ENCODE measurements at places on chromosomes 2 and 18.

- DNase-seq: no peak
These were observed 30.7 kb upstream of the CD302 start for GRCh38 chr2:159828738-159829137.

DNA sequence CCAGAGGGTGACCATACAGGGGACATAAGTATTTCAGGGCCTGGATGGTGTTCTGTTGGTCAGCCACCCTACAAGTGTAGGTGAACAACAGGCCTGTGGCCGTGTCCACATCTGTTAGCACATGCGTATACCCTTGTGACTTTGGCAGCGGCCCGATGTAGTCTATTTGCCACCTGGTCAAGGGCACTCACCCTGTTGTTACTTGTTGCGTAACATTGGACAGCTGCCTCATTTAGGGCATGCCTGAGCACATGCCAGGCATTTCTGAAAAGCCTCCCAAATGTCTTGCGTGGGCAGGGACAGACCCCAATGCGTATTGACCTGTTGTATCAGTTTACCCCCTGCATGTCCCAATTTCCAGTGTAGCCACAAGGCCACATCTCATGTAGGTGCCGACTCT is 235.0 kb downstream of the MBD5 start:
- no peak for DNase-seq

DNA sequence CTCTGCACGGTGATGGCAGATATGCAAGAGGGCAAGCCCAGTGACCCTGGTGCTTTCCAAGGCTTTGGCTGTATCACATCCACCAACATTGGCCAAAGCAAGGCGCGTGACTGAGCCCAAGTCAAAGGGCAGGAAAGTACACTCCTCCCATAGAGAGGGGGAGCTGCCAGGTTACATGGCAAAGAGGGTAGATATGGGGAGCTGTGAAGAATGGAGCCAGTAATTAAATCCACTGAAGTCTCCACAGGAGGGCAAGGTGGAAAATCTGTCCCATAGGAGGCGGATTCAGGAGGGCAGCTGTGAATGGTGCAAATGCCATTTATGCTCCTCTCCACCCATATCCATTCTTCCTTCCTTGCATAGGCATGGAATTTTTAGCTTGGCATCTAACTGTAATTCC is 44.6 kb upstream of the THOC1 start:
- no peak for DNase-seq

DNA sequence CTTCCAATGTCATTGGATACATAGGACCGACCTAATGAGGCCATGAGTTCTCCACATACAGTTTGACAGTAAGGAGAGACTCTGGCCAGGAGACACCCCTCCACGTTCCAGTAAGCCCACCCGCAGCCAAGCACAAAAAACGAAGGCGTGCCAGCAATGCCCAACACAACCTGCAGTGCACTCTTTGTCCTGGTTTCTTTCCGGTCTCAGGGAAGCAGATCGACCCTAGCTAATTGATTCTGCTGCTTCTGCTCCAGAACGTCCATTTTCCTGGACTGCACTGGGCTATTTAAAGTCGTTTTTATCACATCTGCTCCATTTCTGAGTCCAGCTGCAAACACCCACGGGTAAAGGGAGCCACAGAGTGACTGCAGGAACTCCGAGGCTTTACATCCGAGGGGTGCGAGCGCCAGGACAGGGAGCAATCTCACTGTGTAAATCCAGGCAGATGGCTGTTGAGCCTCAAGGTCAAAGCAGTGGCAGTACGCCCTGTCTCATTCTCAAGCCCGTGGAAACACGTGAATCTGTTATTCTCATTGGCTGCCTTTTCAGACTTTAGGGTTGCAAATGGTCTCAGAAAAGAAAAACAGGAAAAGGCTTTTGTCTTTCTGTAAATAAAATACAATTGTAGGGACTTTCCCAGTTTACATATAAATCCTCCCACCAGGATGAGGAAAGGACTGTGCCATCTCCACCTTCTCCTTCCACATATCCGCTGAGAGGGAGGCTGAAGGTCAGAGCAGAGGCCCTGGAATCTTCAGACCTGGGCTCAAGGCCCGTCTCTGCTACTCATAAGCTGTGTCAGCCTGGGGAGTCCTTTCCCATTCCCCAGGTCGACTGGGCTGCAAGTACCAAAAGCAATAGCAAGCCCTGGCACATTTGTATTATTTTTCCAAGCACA is 40.7 kb downstream of the TMEM163 start:
- no peak for DNase-seq

DNA sequence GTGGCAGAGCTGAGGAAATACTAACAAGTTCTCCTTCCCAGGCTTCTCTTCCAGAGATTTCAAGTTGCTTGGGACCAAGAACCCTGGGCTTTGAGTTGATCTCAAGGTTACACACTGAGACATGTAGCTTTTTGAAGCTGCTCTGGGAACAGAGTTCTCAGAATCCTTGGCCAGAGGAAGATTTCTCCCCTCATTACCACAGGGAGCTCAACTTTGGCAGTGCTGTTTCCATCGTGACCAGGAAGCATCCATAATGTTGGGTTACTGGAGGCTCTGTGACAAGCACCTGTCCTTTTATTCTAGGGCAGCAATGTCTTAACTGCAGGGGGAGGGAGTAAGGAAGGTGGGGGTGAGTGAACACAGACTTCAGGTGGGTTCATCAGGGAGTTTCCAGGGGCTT is 41.5 kb upstream of the CHRNA1 start:
- no peak for DNase-seq

DNA sequence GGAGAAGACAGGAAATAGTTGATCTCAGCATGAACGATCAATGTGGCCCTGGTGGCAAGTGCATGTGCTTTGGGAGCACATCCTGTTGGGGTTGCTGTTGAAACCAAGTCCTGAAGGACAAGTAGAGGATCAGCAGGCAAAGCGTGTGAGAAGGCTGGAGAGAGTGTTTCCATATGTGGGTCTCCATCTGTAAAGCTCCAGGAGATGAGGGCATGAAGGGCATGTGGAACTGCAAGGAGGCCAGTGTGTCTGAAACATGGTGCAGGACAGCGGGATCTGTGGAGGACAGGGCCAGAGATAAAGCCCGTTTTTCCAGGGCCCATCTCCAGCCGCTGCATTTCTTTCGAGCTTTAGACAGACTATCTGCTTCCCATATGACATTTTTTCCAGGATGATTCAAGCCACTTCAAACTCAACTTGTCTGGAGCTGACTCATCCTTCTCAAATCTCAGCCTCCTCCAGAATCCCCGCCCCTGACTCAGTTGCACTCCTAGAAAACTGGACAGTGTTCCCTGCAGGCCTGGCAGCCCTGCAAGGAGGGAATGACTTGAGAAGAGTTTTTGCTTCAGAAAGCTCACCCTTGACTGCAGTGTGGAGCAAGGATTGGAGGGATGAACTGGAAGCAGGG is 226.1 kb downstream of the VAPA start:
- DNase-seq: no peak

GRCh38 chr2:98807221-98807620 is 76.3 kb upstream of the MGAT4A start:
- DNase-seq: peak; percentile 12

DNA sequence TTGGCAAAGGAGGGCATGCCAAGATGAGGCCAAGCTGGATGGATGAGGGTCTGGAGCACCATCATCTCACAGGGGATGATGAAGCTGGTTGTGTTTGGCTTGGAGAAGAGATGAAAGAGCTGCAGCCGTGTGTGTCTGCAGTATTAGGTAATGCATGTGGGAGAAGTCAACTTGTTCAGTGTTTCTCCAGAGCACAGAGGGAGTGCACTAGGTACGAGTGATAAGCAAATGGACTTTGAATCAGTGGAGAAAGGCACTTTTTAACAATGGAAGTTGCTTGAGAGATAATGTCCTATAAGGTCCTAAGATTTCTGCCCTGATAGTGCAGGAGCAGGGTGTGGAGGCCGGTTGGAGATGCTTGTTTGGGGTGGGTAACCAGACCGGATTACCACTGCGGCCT is 36.0 kb downstream of the SLC14A2 start:
- DNase-seq: no peak

- DNase-seq: no peak
These were observed 10.0 kb downstream of the WIPF1 start for GRCh38 chr2:174587579-174587978.

DNA sequence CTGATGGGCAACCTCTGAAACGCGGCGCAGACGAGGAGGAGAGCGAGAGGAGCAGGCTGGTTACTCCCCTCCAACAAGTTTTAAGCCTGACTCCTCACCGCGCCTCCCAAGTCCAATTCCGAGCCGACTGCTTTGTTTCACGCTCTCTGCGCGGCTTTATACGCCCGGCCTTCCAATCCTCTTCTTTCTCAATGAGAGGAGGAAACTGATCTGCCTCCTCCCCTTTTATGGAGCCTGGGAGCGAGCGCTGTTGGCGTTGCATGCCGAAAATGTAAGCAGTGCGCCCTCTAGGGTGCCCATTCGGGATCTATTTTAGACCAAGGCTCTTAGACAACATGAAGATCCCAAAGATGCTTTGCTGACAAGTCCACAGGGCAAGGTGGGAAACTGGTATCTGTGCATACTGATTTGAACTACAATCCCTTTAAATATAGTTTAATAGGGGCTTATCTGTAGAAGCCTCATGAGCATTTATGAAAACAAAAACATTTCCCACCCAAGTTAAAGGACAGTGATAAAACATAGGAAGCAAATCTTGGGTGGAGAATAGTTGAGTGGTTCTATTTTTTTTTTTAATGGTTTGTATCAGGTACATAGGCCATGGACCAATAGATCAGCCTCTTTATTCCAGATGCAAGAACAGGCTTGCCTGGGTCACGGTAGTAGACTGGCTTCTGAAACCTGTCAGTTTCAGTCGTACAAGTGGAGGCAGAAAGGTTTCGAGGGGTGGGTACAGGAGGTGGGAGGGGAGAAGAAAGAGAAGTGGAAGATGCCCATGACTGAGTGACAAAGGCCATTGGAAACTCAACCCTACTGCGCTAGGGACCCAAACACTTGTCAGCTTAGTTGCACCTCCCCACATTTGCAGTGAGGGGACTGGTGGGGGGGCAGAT is at the start of gene RND3:
Gene RND3 (minus strand): TSS at position 131 of the 893 bp plus-strand sequence. CDS start 250 bp downstream, outside the sequence.
- DNase-seq: peak; percentile 92

DNA sequence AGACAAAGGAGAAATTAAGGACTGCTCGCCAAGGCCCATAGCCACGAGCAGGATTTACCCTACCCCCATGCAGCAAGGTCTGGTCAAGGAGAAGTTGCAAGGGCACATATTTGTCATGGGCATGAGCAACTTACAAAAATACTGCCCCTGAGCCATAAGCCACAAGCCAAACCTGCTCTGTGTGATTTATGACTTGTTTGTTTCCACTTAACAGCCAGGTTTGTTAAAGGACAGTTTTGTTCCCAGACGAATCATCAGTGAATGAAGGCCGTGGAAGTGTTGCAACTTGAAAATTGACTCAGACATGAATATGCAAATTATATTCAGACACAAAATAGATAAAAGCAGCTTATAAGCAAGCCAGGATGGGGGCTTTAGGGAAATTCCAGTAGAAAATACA is 31.3 kb upstream of the EVA1A start:
- DNase-seq: no peak

DNA sequence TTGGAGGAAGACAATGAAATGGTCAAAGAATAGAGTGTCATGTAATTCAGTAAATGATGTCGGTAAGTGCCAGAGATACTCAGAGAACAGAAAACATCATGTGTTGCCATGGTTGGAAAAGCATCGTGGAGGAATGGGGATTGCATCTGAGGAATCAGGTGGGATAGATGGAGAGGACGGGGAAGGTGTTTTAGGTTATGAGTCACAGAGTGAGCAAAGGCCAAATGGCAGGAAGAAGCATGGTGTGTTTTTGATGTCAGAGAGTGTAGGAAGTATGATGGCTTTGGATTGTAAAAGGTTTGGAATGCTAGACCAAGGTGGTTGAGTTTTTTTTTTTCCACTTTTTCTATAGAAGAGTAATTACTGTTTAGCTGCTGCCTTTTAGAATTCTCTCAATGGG is 27.5 kb upstream of the CD28 start:
- no peak for DNase-seq

DNA sequence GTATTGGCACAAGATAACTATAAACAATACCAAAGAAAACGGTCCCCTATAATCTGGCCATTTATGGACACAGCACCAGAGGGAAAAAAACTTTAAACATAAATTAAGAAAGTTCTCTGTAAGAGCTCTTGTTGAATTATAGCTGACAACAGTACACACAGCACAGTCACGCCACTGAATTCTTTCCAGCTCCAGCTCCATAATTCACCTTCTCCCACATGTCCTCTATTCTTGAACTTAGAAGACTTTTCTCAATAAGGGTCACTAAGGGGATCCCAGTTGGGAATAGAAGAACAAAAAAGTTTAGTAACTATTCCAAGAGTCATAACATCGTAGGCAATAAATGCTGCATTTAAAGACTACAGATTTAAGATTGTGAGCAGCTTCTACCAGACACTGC is 124.6 kb upstream of the CYP1B1 start:
- no peak for DNase-seq

- no peak for DNase-seq
These were observed 46.9 kb upstream of the LAMA1 start for GRCh38 chr18:7164323-7165004.

DNA sequence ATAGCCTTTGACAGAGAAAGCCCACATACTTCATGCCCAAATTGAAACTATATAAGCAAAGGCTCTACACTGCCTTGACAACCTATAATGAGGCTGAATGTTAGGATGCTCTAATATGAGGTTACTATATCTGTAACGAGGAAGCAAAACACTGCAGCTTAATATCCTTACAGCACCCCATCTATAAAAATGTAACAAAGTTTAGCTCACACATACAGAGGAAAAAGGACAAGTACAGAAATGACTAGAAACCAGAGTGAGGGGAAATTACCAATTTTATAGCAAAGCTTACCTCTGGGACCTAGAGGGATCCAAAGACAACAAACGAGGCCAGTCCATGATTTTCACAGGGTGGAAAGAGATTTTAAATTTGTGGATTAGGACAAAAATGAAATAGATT is 138.5 kb downstream of the COL4A4 start:
- no peak for DNase-seq

GRCh38 chr2:47512581-47513083 is 109.7 kb downstream of the MSH2 start:
- no peak for DNase-seq

DNA sequence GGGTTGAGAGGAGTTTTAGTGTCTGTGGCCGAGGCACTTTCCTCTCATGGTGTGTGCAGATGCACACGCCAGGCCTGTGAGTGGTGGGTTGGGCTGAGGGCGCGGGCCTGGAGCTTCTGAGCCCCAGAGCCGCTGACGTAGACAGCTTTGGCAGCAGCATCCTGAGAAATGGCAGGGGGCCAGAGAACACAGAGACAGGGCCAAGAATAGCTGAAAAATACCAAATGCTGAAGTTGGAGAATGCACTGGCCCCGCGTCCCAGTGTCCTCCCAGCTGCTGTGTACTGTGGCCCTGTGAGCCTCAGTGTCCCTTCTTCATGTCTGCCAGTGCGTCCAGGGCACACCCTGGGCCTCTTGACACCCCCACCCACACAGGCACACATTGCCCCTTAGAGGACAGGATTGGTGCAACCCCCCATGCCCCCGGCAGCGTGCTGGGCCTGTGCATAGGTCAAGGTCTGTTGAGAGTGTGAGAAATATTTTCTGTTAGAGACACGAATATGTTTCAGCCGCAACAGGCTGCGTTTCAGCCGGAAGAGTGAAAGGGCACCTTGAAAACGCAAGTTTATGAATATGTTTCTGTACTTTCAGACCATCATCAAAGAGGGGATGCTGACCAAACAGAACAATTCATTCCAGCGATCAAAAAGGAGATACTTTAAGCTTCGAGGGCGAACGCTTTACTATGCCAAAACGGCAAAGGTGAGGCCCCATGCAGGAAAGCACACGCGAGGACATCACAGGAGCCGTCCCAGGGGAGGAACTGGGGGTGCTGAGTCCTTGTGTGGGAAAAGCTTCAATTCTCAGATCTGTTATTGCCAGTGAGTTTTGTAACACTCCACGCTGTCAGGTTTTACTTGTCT is 33.6 kb downstream of the DGKD start:
- DNase-seq: no peak

Measured in ecto neural progenitor cell (in vitro differentiated cells).